ENCODE measurements at places on chromosomes 4 and X. TPM values are rescaled to one million over a fixed set of nuclear protein-coding genes. Genes with fewer than 3 reads are reported as not detected.

DNA sequence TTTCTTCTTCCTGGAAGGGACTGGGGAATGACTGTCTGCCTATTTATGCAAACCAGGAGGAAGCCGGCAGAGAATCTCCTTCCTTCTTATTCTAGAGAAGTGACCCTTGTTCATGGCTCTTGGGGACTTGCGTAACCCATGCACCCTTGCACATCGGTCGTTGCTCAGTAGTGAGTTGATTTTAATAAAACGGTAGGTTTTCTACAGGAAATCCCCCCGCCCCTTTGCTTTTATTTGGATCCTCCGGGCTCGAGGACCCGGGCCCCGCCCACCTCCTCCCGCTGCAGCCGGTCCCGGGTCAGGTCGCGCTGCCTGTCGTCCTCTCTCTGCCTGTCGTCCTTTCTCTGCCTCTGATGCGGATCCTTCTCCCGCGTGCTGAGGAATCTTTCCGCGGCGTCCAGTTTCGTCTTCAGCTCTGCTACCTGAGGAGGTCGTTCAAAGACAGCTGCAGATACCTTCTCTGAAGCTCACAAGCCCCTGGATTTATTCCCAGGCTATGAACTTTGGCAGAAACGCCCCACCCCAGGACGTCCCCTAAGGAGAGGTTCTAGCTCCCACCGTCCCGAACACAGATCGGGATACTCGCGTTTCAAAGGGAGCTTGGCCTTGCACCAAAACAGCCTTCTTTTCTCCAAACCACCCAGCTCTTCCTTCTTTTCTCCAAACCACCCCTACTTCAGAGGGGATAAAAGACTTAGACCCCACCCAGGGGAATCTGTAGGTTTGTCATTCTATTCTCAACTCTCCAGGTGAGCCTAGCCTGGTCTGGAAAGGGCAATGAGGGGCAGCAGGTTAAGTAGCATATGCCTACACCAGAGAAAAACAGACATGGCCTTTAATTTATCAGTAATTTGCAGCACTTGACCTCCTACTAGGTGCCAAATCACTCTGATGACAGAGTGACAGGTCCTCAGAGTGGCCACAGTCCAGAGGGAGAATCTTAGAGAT is 7.0 kb downstream of the TNIP3 start:
- no peak for DNase-seq

DNA sequence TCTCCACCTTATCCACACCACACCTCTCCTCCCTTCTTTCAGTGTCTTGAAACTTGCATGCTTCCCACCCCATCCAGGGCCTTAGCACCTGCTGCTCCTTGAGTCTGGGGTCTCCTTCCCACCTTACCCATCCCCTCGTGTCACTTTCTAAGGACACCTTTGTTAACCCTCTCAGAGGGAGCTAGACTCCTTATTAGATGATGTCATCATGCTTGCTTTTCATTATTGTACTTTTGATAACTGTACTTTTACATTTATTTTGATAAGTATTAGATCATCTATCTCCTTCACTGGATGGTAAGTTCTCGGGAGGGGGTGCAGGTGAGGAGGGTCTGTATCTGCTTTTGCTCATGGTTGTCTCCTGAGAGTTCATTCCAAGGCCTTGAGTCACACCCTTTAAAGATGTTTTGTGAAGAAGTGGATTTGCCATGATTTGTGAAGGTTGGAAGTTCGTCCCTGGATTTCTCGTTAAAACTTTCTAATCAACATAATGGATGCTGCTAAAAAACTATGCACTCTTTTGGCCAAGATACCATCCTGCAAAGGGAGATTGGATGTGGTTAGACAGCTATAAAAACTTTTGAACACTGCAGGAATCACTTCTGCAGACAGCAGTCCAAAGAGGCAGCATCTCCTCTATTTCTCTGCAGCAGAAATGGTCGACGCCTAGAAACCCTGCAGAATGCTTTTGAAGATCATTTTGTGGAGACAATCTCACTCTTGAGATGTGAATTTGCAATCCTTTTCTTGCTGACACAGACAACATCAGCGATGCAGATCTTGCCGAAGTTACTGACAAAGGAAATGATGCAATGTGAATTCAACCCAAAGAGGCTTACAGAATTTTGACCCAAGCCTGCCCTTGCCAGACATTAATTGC is 69.6 kb downstream of the ENPP6 start:
- no peak for DNase-seq

DNA sequence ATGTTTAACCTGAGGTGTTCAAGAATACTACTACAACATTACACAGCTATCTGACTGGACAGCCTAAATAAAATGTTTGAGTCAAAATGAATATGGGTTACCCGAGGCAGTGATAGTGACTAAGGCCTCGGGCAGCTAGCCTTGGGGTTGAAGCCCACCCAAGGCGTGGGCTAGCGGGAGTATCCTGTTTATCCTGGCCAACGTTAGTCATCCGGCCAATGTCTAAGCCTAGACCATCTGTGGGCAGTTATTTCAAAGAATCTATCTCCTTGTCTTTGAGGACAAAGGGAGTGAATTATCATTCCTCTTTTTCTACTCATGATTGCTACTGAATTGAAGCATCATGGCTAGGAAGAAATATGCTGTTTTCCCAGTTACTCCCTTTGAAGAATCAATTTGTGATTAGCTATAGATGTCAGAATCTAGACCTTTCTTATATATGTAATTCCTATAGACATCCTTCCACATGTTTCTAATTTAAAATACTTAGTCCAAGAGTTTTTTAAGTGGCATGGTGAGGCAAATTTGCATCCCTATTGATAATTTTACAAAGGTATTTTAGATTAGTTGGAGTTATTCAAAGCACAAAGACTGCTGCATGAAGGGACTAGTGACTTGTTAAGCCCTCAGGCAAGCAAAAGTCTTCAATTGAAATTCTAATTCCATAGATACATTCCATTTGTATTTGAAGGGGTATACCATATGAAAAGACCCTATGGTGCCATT is 6.0 kb upstream of the PDGFC start:
- DNase-seq = no peak

DNA sequence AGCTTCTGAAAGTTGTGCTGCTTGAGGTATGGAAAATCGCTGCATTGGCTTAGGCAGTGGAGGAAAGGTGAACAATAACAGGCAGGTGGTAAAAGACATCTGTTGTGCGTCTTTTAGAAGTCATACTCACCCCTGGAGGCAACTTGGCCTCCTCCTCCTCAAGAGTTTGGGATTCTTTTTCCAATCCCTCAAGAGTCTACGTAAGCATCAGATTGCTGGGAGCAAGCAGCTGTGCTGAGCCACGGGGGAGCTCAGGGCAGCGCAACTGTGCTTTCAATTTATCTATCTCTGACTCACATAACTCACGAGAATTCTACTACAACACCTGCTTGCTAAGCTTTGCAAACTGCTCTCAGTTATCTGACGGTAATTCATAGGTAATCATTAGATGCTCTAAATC is 6.4 kb upstream of the RBMX2 start:
- no peak for DNase-seq

DNA sequence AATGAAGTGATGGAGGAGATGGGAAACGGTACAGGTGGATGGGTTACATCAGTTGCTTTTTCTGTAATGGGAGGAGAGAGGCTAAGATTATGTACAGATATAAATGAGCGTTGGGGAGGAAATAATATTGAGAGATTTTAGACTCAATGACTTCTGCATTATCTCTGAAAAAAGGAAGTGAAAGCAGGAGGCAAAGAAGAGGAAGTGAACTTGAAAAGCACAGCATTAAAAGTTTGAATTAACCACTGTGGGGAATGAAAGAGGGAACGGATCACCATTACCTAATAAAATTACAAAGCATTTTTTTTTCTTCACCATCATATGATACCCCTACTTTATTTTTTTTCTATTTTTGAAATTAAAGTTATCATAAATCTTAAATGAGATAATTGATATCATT is 1025.5 kb downstream of the RPA4 start:
- DNase-seq = no peak

DNA sequence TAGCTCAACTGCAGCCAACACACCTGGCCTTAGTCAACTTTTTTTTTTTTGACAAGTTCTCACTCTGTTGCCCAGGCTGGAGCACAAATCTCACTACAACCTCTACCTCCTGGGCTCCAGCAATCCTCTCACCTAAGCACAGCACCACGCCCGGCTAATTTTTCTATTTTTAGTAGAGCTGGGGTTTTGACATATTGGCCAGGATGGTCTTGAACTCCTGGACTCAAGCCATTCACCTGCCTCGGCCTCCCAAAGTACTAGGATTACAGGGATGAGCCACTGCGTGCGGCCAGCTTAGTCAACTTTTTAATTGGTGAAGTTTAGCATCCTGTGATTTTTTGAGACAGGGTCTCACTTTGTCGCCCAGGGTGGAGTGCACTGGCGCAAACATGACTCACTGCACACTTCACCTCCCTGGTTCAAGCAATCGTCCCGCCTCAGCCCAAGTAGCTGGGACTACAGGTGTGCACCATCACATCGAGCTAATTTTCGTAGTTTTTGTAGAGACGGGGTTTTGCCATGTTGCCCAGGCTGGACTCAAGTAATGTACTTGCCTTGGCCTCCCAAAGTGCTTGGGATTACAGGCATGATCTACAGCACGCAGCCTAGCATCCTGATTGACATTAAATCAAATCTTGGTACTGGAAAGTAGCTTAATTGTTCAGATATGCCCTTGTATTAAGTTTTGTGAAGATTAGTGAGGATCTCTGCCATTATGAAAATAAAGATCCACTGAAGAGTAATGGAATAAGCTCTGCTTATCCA is 8.3 kb downstream of the HNRNPDL start:
- no peak for DNase-seq

The DDIT4L gene
- not detected for total RNA-seq

The GAGE13 gene
- not detected for total RNA-seq

The TLR8 gene
- total RNA-seq = 0.22 TPM
